ENCODE measurements at places on chromosomes 2 and 18.

DNA sequence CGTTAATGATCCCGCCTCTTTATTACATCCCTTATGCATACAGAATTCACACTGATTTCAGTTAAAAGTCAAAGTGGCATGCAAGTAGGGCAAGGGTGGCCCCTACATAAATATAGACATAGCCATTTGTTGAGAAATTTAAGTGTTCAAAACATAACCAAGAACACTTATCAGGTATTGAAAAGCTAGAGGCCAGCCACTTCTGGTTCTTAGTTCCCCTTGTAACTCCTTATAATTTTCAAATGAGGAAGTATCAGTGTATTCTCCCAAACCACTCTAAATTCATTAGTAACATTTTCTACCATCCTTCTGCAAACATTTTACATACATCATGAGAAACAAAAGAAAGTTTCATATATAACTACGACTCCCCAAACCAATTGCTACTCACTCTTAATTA, 5.8 kb upstream of the ARL5A start:
- DNase-seq = no peak

DNA sequence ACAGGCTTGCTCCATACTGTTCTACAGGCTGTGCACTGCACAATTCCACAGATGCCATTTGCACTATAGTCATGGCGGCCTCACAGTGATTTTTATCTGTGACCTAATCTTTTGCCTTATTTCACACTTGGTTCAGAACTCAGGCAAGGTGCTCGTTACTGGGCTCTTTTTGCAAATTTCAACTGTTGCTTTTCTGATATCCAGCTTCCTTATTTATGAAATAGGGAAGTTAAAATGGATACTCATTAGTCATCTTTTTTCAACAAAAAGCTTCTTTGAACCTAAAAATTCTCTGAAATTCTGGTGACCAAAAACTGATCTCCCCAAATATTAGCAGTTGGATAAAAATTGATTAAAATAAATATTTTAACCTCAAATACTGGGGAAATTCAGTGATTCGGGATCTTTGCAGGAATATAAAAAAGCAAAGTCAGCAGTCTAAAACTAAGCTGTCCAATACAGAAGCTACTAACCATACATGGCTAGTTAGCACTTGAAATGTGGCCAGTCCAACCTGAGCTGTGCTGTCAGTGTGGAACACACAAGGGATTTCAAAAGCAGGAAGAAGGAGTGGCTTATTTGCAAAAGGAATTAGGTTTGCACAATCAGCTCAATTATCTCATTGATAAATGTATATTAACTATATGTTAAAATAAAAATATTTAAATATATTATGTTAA, 134.4 kb downstream of the COL4A4 start:
- DNase-seq = no peak

DNA sequence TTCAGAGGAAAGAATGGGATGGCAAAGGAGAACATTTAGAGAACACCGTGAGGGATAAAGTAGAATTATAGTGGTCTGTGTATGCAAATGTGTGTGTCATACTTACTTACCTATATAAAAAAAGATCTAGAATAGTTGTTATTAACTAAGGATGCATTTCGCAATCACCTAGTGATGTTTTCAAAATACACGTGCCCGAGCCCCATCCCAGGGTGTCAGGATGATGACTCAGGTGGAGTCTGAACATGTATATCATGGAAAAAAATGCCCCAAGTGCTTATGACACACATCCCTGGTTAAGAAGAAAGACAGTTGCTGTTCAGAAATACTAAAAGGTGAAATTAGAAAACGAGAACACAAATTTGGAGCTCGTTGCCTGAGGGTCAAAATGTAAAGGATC, 109.0 kb downstream of the CERS6 start:
- no peak for DNase-seq

GRCh38 chr2:60296219-60296955, 257.1 kb downstream of the BCL11A start:
- DNase-seq = no peak

DNA sequence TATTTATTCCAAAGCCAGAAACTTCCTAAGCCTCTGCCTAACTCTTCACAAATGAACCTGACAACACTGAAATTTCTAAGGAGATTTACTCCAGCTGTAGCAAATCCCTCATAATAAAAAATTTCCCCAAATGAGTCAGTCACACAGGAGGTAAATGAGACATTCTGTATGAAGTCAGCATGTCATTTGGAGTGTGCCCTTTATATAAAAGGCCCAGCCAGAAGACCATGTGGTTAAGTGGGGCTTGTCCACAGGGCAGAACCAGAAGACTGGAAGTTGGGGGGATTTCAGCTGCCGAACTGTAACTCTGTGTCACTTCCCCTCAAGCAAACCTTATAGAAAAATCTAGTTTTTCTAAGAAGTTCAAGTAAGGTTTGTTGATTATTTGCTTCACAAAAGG, 30.2 kb downstream of the NRP2 start:
- DNase-seq = no peak

GRCh38 chr2:119520696-119521432, 3.4 kb downstream of the SCTR start:
- no peak for DNase-seq
